Fibroblast of the aortic adventitia (primary cell): ENCODE measurements at places on chromosomes 16 and 17.
A peak's percentile ranks its signal among the peaks of the same experiment; 100 is the strongest.

DNA sequence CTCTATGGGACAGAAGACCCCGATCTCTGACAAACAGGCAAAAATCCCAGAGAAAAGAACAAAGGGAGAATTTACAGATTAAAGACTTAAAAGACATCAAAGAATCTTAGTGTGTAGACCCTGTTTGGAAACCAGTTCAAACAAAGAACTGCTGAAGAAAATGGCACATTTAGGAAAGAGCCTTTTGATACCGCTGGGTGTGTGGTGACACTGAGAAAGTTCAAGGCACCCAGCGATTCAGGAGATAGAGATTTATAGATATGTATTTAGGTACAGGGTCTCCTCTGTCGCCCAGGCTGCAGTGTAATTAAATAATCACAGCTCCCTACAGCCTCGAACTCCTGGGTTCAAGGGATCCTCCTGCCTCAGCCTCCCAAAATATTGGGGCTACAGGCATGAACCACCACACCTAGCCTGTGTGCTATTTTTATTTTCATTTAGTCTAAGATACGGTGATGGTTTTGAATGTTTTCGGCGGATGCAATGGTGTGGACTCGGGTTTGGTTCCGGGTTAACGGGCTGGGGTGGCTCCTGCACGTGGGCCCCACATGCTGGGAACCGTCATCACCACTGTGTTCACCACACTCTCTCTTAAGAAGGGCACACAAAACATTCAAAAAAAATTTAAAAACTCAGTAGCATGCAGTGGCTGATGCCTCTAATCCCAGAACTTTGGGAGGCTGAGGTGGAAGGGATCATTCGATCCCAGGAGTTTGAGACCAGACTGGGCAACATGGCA lies 114.0 kb downstream of the ZNF778 start:
- no peak for DNase-seq

DNA sequence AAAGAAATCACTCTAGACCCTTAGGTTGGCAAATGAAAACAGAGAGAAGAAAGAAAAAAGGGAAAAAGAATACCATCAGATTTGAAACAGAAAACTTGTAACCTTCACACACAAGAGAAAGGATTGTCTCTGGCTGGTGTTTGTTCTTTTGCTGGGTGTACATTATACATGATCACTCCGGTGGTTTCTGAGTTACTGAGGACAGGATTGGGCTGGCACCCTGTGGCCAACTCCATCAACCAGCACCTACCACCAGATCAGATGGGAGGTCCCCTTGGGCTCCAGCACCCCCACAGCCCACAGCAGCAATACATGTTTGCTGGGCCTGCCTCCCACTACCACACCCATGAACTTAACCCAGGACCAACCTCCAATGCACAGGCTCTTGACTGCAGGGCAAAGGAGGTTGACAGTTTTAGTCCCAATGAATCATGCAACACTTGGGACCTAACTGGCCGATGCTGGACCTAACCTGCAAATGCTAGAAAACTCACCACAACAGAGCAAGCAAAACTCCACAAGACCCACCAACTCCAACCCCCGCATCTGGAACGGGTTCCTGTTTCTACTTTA lies 308.3 kb downstream of the SOX9 start:
- DNase-seq: no peak

- peak; percentile 89 for DNase-seq
Measured at GRCh38 chr17:17356149-17356930, 53.2 kb downstream of the NT5M start.

DNA sequence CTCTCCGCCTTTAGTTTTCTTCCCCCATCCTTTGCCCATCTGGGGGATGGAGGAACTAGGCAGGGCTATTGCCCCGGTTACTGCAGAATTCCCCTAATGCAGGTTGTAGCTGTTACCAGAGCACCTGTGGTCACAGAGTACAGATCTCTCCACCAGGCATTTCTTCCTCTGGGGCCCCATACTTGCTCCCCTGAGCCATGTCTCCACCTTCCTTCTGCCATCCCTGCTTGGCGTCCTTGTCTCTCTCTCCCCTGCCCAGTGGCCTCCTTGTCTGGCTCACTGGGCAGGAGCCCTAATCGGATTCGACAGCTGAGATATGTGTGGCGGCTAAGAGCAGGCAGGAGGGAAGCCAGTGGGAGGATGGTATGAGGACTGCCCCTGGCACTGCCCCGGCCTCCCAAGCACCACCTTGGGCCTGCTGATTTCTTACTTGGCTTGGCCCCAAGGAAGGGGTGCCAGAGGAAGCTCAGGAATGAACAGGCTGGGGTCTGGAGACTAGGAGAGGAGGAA lies 2.0 kb downstream of the RARA start:
- no peak for DNase-seq

- no peak for DNase-seq
Measured at GRCh38 chr17:79048826-79049755, 25.1 kb downstream of the C1QTNF1 start.

GRCh38 chr17:64064331-64064730 lies 43.9 kb upstream of the ICAM2 start:
- no peak for DNase-seq

DNA sequence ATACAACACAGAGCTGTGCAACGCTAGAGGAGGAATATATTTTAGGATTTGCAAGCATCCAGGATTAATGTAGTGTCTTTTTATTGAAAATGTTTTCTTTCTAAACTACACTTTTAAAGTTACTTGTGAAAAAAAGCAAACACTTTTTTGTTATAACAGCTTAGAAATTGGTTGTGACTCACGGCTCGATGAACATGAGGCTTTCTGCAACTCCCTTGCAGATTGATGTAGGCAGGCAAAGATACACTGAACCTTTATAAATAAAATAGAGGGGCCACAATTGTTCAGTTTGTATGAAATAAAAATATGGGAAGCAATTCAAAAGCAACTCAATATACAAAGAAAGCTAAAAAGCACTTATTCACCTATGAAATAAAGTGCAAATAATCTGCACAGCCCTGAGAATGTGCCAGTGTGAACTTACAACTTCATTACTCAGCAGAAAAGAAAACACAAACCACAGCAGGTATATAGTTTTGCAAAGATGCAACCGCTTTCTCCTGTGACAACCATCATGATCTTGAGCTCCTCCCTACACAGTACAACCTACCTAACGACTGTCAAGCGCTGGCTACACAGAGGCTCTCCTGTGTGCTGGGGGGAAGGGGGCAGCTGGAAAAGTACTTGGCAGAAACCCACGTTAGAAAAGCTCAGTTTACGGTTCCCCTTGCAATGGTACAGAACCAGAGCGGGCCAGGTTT lies 948 bp downstream of the LUC7L start:
- DNase-seq: no peak

DNA sequence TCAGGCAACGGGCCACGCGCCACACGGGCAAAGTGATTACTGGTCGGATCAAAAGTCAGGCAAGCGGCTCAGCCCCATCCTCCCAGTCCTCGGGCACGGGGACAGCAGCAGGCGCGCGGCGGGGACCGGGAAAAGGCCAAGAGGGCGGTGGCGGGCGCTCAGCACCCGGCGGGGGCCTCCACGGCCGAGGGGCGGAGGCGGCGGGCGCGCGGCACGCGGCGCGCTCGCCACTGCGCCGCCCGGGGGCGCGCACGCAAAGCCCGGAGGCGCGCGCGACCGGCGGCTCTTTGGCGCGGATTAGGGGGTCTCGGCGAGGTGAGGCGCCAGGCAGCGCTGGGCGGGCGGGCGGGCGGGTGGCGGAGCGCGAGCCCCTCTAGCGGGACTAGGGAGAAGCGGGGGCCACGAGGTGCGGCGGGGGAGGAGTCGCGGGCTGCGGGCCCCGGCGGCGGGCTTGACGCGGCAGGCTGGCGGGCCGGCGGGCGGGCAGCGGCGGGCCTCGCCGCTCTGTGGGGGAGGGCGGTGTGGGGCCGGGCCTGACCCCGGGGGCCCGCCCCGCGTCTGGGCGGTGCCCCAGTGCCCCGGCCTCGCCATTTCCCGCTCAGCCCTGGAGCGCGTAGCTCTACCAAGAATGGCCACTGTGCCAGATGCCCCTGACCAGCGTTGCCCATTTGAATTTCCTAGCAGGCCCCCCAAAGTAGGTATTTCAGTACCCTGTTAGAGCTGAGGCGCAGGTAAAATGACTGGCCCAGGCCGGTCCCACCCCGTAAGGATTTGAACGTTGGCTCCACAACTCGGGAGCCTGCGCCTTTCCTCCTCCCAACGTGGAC lies at the start of the genes ACACA and TADA2A:
ACACA (minus strand) TSS at position 202 of the 827 bp plus-strand sequence. CDS start 537 bp downstream, outside the sequence.
TADA2A (plus strand) TSS at position 252 of the 827 bp plus-strand sequence. CDS start 4,480 bp downstream, outside the sequence.
- peak; percentile 30 for DNase-seq

GRCh38 chr16:56357241-56357764 lies 68.0 kb downstream of the AMFR start:
- DNase-seq: peak; percentile 63

DNA sequence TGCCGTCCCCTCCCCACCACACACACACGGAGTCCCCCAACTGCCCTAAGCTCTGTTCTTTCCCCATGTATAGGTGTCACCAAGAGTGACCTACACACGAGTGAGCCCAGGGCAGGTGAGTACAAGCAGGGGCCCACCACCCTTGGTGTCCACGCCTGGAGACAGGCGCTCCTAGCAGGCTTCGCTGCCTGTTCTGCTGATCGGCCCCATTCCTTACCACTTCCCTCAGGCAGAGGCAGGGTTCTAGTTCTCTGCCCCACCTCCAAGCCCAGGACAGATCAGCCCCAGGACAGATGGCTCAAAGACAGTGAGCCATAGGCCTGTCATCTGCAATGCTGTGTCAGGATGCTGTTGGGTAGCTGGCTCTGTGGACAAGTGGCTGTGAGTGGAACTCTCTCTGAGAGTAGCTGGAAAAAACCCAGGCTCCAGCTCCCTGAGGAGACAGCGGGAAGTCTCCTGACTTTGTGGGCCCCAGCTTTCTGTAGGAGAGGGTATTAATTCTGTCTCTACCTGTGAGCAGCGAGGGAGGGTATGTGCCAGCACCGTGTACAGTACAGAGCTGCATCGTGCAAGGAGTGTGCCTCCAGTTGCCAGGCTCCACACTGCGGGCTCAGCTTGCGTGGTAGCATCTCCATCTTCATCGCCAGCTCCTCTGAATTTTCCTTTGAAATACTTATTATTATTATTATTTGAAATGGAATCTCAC lies 897 bp downstream of the TP53I13 start:
- no peak for DNase-seq

GRCh38 chr17:15483431-15483830 lies 16.0 kb upstream of the CDRT4 start:
- DNase-seq: peak; percentile 44

DNA sequence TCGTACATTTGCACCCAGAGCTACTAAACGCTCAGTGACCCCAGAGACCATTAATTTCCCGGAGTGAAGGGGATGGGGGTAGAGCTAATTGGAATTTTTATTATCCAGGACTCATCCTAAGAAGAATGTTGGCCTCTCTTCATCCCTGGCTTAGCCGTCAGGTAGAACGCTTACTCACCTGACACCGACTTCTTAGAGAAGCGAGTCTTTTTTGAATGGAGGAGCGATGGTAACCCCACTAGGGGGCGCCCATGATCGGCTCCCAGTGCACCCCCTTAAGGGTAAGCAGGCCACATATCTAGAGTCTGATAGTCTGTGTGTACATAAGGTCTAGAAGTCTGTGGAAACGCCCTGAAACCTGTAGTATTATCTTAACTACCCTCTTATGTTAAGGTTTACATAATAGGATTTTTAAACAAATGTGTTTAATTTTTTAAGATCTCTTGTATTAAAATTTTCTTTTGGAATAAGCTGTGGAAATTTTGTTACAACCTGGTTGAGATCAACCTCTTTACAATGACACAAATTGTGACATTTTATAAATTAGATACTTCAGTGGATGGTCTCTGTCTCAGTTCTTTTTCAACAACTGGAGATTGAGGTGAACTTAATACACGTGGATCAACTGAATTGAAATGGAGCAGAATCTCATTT lies 229.8 kb downstream of the CPPED1 start:
- DNase-seq: peak; percentile 20

DNA sequence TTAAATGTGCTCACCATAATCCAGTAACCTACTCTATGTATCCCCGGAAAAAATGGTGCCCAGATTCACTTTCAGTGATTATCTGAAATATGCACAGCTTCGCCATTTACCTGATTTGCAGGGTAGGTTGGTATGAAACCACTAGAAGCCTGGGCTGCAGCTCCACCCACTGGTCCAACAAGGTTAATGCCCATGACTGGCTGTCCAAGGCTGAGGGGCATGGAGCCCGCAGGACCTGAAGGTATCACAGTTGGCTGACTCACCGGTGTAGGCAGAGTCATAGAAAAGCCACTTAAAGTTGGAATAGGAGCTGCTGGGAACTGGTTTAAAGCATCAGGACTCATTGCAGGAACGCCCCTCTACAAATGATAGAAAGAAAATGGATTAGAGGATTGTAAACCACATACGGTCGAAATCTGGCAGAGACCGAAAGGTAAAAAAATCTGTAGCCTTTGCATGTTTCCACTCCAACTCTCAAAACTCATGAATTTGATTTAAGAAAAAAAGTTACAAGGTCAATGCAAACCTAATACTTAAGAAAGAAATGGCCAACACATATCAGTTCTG lies 38.6 kb downstream of the SYNRG start:
- peak; percentile 27 for DNase-seq

DNA sequence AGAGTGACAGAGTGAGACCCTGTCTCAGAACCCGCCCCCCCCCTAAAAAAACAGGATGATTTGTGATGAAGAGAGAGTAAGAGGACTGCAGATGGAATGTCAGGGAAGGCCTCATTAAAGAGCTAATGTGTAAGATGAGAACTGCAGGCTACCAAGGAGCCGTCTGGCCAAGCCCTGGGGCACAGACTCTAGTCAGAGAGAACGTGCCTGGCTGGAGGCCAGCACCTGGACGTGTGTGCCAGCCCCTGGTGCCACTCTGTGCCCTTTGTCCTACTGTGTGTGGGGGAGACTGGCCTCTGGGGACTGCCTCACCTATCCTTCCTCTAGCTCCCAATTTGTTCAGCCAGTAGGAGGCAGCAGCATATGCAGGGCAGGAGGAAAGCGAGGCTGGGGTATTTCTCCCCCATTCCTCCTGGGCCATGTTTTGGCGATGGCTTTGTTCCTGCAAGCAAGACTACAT lies 37.1 kb downstream of the KNOP1 start:
- DNase-seq: no peak

- no peak for DNase-seq
Measured at GRCh38 chr16:2404099-2404498, 25.1 kb upstream of the CCNF start.

DNA sequence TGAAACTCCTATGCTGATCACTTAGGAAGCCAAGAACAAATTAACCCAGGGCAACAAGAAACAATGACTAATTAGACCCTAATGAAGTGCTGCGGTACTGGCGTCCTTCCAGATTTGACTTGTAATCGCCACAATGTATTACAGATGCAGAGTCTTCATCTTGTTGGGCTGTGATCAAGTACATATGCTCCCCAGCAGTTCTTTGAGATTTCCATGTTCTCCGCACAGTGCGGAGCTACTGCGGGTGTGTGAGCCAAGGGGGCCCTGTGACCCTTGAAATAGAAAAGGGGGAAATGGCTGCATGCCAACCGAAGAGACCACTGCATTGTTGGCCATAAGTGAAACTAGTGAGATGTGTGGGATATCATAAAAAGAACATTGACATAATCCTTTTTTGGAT lies 469.9 kb downstream of the MAF start:
- DNase-seq: no peak
